ENCODE measurements at places on chromosomes 5 and 9. TPM values are rescaled to one million over a fixed set of nuclear protein-coding genes. Genes with fewer than 3 reads are reported as not detected.

The C5orf34 gene
- polyA plus RNA-seq: 0.75 TPM

The ZDHHC11B gene
- not detected for polyA plus RNA-seq

The HEMGN gene
- polyA plus RNA-seq: 1.7 TPM

The CER1 gene
- not detected for polyA plus RNA-seq

The OR1J2 gene
- polyA plus RNA-seq: not detected

The ORM2 gene
- polyA plus RNA-seq: not detected

The RASEF gene
- polyA plus RNA-seq: not detected

The PCDHGB6 gene
- polyA plus RNA-seq: not detected

The RNF224 gene
- not detected for polyA plus RNA-seq

The RACK1 gene
- 2,238 TPM for polyA plus RNA-seq

The PCDHGA3 gene
- not detected for polyA plus RNA-seq

The MAP1B gene
- polyA plus RNA-seq: 0.13 TPM

The TTC39B gene
- polyA plus RNA-seq: 4.0 TPM

The DENND1A gene
- 4.7 TPM for polyA plus RNA-seq

The LMX1B gene
- polyA plus RNA-seq: not detected

The SMIM3 gene
- 12.2 TPM for polyA plus RNA-seq

The MARVELD2 gene
- polyA plus RNA-seq: 0.07 TPM

The FSD1L gene
- 0.74 TPM for polyA plus RNA-seq
